ENCODE measurements at places on chromosomes 7 and 10.

DNA sequence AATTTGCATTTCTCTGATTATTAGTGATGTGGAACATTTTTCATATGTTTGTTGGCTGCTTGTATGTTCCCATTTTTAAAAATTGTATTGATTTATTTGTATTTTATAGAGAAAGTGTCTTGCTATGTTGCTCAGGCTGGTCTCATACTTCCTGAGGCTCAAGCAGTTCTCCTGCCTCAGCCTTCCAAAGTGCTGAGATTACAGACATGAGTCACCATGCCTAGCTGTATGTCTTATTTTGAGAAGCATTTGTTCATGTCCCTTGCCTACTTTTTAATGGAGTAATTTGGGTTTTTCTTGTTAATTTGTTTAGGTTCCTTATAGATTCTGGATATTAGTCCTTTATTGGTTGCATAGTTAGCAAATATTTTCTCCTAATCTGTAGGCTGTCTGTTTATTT is 214.2 kb upstream of the KAT6B start:
- DNase-seq = no peak

- DNase-seq = no peak
Measured at GRCh38 chr7:47901542-47901941, 46.7 kb downstream of the PKD1L1 start.

DNA sequence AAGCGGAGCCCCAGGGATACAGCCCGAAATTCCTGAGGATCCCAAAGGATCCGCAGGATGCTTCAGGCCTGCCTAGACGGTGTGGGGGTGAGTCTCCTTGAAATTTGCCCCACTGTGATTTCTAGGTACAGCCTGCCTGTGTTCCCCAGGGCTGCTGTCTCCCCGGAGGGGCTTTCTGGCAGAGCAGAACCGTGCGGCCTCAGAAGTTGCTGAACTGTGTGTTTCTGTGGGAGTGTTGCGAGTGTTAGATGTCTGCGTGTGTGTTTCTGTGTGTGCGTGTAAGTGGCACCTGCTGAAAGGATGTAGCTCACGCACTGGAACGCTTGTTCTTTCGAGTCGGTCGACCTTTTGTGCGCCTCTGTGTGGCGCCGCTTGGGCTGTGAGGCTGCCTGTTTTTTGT is 27.8 kb upstream of the ZNF273 start:
- no peak for DNase-seq

- DNase-seq = no peak
Measured at GRCh38 chr10:32144817-32145688, 88.8 kb upstream of the KIF5B start.

DNA sequence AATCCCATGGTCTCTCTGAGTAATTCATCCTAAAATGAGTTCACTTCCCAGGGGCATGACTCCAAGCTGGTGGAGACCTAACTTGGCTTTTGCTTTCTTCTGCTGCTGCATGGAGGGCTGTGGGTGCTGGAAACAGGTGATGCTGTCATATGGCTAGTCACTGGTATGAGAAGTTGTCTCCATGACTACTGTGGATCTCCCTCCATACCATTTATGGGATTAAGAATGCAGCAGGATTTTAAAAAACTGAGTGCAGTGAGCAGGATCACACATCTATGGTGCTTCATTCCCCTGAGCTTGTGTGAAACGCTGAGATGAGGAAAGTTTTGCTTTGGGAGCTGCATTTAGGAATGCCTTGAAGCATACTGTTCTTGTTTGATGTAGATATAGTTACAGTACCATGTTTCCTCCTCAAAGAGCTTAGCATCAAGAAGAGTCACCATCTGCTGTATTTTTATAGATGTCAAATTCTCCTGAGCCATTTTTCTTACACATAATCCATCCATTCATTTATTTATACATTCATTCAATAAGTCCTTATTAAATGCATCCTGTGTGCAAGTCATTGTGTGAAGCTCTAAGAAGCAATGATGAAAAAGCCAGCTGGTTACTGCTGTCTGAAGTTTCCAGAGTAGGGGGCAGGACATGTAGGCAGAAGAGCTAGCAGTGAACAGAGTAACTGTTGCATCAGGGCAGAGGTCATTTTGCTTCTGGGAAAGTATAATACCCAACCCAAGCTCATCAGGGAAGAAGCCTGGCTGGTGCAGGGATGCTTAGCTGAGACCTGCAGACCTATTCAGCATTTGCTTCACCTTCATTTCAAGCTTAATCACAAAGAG is 534.8 kb downstream of the AUTS2 start:
- no peak for DNase-seq

DNA sequence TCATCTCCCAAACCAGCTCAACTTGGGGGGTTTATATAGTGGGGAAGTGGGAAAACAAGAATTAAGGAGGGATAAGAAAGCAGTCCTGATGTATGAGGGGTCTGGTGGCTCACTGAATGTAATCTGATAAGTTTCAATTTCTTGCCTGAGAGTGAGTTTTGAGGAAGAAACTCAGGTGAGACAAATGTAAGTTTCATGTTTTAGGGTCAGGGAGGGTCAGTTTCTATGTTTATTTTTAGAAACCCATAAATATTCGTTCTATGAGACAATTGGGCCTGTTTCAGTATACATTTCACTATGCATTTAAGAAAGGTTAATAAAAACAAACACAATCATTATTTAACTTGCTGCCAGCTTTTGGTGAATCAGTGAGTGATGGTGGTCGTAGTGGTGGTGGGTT is 128.0 kb upstream of the MBL2 start:
- no peak for DNase-seq

DNA sequence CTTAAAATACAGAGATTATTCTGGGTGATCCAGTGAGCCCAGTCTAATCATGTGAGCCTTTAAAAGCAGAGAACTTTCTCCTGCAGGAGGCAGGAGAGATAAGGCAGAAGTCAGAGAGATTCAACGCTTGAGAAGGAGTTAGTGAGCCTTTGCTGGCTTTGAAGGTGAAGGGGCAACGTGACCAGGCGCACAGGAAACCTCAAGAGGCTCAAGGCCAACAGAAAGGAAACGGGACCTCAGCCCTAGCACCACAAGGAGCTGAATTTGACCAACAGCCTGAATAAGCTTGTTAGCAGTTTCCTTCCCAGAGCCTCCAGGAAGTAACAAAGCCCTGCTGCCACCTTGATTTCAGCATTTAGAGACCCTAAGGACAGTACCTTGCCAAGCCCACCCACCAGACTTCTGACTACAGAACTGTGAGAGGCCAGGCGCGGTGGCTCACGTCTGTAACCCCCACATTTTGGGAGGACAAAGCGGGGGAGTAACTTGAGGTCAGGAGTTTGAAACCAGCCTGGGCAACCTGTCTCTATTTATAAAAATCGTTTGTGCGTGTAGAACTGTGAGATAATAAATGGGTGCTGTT is 87.3 kb upstream of the KAT6B start:
- DNase-seq = peak; percentile 51

- no peak for DNase-seq
Measured at GRCh38 chr7:41538810-41539724, 163.8 kb downstream of the INHBA start.

DNA sequence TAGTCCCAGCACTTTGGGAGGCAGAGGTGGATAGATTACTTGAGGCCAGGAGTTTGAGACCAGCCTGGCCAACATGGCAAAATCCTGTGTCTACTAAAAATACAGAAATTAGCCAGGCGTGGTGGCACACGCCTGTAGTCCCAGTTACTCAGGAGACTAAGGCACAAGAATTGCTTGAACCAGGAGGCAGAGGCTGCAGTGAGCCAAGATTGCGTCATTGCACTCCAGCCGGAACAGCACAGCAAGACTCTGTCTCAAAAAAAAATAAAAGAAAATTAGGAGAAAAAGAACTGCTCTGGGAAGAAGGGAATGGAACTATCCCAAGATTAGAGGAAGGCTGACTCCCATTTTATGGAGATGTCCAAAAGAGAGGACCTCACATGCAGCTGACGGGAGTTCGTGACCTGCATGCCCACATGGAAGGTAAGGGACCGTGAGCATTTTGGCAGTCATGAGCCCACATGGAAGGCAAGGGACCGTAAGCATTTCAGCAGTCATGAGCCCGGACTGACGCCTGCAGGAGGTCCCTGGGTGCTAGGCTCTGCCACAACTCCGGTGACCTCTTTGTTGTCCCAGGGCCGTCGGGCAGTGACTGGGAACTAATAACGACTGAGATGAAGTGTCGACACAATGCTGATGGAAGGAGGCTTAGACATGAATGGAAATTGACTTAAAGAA is 18.6 kb upstream of the GTPBP4 start:
- DNase-seq = no peak

DNA sequence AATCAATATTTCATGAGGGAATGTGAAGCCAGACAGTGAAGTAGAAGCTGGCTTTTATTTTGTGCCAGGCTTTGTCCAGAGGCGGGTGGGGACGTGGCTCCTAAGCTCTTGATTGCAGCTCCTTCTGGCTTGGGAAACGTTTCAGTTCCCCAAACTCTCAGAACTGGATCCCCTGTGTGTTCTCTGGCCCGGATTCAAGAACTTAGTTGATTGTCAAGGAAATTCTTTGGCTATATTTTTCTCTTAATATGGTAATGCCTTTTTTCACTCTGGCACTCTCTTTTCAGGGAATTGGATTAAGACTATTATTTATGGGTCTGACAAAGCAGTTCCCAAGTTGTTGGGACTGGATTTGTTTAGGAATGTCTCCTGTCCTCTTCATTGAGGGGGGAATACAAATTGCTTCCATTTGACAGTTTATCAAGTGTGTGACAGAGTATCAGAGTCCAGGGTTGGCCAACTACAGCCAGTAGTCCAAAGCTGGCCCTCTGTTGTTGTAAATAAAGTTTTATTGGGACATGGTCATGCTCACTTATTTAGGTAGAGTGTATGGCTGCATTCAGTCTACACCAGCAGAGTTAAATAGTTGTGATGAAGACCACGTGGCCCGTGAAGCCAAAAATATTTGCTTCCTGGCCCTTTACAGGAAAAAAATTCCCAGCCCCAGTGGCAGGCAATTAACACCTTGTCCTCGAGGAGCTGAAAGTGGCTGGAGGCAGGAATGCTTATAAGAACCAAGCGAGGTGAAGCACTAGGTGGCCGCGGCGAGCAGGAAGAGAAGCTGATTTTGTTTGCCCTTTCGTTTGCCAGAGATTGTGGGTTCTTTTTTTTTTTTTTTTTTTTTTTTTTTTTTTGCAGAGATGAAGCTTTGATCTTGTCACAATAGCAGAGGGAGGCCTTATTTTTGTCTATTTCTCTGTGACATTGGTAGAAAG is 34.3 kb downstream of the HTRA1 start:
- DNase-seq = peak; percentile 20

DNA sequence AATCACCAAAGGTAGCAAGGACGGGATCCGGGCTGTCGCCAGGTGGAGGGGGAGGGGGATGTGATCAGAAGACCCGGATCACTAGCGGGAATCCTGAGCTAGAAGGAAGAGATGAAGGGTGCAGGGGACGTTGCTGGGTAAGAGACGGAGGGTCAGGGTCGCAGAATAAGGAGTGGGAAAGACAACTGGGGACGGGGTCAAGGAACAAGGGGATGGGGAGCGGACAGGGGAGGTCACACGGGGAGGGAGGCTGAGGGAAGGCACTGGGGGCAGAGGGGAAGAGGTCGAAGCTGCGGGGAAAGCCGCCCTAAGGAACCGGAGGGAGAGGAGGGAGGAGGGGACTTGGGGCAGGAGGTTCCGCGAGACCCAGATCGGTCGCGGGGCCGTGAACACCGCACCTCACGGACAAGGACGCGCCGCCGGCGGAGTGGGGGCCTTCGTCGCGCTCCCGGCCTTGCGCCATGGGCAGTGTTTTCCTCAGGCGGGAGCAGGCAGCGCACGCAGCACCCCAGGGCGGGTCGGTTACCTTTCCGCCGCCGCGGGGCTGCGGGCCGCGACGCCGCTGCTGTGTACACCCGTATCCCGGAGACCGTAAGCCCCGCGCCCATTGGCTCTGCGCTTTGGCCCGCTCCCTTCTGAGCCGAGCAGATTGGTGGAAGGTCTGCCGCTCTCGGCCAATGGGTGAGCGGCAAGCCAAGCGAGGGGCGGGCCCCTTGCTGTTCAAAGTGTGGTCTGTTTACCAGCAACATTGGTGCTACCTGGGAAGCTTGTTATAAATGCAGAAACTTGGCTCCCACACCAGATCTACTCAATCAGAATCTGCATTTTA is at the start of gene CFAP43:
TSS of gene CFAP43 (minus strand) at position 581 of the 829 bp plus-strand sequence. CDS start at position 463, 118 bp downstream.
- peak; percentile 99 for DNase-seq

GRCh38 chr7:31687024-31687748 is at the start of gene PPP1R17:
Gene PPP1R17, plus strand, starts transcription at chr7:31687215. Its CDS starts 5,227 bp downstream, at chr7:31692442.
- DNase-seq = no peak

DNA sequence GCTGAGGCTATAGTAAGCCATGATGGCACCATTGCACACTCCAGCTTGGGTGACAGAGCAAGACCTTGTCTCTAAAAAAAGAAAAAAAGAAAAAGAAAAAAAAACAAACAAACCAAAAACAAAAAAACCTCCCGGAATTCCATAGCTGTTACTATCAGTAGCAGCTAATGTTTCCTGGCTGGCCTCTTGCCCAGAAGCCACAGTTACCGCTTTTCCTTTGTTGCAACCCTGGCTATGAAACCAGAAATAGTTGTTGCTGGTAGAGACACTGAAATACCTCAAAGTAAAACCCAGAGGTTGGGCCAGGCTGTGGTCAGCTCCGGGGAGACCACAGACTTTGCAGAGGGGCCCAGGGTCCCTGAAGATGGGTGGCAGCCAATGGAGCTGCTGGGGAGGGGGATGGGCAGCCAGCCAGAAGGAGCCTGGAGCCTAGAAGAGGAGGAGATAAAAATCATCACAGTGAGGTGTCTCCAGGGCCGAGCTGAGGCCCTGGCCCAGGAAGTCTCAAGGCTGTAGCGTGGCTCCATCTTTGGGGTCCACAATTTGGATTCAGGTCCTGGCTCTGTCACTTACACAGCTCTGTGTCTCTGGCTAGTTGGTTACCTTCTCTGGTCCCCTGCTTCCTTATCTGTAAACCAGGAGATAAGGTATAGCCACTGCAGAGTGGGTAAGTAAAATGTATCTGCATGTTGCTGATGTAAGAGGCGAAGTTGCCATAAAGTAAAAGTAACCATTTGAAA is 3.4 kb upstream of the CHST12 start:
- DNase-seq = peak; percentile 22

- DNase-seq = no peak
Measured at GRCh38 chr7:134557391-134557790, 8.5 kb downstream of the AKR1B15 start.

Measured in CD4-positive, alpha-beta T cell treated with Interleukin-17A for 1 hour (primary cell).